Activated T-cell treated with anti-CD3 and anti-CD28 coated beads, Interleukin-2, amount 50 U/mL, for 48 hours (primary cell): ENCODE measurements at places on chromosomes 1 and 21.

DNA sequence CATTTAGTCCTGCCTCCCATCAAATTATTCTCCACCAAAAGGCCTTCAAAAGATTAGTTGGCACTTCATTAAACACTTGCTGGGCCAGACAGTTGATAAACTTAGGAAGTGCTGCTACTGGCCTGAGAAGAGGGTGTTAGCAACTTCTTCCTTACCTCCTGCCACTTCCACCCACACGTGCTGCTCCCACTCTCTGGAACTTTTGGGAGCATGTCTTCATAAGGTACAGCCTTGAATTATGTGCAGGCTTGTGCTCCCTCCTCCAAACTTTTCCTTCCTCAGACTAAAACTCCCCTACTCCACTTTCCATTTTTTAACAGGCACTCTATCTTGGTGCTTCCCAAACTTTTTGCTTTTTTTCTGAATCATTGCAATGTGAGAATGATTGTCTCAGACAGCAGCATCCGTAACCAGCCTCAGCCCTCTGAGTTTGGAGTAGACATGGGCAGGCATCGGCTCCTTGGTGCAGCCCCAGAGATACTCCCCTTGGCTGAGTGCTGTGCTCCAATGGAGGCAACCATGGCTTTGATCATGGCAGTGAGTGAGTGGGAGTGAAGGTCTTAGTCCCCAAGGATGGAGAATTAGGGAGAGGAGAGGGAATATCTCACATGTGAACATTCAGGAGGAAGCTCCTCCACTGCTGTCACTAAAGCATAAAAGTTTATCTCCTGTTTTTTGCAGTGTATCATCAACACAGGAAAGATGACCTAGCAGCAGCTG, 8.7 kb upstream of the LELP1 start:
- DNase-seq = no peak

DNA sequence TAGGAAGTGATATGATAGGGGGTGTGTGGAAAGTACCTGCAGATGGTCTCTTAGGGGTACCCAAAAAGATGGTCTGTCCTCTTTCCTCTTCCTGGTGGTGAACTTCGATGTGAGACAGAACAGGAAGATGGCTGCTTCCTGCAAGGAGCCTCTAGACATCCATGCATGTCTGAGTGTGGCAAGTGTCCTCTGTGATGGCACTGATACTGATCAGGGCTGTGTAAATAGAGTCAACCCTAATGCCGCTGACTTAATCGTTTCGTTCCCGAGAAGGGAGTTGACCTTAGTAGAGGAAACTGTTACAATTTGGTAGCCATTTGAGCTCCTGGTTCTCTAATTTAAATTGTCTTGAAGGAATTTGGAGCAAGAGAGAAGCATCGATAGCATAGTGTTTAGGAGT, 168.6 kb downstream of the VPS13D start:
- no peak for DNase-seq

DNA sequence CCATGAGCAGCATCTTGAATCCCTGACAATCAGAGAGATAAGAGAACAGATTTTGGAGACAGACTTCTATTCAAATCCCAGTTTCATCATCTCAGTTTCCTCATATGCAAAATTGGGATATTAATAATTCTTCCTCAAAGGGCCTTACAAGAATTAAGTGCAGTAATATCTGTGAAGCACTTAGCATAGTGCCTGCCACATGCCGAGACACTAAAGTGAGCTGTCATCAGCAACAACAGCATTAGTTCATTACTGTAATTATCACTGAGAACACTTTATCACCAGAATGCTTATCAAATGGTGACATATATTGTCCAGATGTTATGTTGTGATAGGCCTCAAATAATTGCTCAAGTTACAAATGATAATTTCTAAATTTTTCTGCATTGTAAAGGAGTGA, 922 bp upstream of the FCRLB start:
- DNase-seq = no peak

GRCh38 chr1:99627615-99628014, 18.3 kb upstream of the PALMD start:
- DNase-seq = no peak

- DNase-seq = no peak
These were observed 10.7 kb downstream of the FOXO6 start for GRCh38 chr1:41371630-41372599.

DNA sequence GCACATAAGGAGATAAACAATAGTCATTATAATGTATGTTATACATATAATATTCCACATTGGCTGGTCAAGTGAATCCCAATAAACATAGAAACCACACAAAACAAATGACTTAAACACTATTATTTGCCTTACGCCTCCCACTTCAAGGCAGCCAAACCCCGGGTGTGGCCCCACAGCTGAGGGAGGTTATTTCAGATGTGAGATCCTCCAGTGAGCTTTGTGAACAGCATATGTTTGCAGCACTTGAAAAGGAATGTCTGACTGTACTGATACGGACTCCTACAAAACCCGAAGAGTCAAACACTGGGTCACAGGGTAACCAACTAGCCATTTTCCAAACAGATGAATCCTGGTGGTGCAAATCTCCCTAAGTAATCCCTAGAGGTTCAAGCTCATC, 27.1 kb upstream of the DISP1 start:
- DNase-seq = no peak

DNA sequence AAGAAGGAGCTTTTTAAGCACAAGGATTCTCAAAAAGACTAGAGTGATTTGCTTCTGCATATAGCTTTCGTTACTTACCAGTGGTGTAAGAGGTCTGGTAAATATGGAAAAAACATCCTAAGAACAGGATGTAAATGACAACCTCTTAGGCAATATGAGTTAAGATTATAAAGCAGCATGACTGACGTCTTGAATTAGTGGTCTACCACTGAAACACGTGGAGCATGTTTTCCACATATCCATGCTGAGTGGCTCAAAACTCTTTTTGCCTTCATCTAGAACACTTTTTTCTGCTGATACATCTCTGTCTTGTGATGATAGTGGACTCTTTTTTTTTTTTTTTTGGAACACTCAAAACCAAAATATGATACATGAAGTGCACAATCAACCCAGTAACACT, 44.6 kb downstream of the RCAN1 start:
- no peak for DNase-seq

DNA sequence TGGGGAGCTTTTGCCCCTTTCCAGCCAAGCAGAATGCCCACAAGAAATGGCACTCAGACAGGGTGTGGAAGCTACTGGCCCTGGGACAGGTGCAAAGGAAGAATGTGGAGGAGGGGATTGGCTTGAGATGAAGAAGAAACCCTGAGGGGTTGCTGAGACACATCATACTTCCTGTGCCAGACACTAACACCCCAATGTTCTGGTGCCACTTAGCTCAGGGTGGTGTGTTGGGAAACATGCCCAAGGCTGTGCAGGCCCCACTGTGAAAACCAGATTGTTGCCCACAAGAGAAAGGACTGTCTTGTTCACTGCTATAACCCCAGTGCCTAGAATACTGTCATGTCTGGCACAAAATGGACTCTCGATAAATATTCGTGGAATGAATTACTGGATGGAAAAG, 9.9 kb upstream of the PAQR6 start:
- DNase-seq = no peak

DNA sequence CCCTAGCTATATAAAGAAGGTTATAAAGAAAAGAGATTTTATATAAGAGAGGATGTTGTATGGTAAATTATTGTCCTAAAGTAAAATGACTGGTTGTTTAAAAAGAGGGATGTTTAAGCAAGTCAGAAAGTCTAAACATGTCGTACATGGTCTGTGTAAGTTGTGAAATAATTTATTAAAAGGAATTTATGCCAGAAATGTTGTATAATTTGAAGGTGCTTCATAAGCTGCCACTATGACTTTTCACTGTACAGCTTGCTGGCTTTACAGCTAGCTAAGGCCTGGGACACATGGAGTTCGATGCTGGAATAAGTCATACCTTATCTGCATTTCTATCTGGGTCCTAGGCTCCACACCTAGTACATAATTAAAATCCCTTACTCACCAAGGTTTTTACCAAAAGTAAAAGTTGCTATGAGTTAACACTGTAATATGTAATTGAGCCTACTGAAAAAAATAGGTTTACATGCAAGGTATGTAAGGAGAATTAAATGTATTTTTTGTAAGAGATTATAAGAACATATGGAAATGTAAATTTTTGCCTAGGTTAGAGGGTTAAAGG, 59.0 kb upstream of the EDEM3 start:
- no peak for DNase-seq

DNA sequence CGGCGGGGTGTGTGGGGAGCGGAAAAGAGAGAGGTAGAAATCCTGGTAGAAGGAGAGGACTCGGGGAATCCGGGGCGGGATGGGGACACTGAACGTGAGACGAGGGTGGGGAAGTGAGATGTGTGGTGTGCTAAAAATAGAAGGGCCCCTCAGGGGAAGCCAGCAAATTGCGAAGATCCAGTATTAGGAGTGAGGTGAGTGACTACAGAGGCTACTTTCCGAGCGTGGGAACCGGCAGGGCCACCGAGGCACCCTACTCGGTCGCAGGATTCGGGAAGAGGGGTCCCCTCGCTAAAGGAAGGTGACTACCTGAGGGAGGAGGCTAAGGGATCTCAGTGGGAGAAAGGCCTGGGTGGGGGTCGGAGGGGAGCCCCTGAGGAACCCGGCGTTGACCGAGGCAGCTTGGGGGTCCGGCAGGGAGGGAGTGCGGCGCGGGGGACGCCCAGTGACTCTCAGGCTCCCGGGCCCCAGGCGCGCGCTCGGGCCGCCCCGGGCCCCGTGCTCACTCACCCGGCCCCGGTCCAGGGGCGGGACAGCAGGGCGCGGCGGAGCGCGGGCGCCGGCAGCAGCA, 318 bp downstream of the ALDH4A1 start:
- DNase-seq = peak; percentile 39

DNA sequence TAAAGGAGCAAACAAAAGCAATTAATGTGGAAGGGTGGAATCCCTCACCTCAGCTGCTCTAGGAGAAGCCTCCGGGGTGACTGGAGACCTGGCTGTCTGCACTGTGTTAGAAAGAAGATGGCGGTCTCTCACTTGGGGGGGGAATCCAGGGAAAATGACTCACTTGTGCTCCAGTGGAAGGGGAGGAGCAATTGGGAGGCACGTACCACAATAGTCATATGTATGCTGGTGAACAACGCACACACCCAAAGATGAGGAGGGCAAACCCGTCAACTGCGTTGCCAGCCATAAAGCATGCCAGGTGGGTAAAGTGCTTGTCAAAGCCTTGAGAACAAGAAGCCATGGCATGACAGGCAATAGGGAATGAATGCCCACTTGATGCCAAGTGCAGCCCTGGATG, 22.1 kb downstream of the PLEKHA6 start:
- no peak for DNase-seq
